Cardiac septum (tissue), 1 donor: ENCODE measurements at places on chromosomes 16 and 17. TPM values are rescaled to one million over a fixed set of nuclear protein-coding genes. Genes with fewer than 3 reads are reported as not detected.

ZNF385C gene
- 0.13 TPM for total RNA-seq

DNA sequence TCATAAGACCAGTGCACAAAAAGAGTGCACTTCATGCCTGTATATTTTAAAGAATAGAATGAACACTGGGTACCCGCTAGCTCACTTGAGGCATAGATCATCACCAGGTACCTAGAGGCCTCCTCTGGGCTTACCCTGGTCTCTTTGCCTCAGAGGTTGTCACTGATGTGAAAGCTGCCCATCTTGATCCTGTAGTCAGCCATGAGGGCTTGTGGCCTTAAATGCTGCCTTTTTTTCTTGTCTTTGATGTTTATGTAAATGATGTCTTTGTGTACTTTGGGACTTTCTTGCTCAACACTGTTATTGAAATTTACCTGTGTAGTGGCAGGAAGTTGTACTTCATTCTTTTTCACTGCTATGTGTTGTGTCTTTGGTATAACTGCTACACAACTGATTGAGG is 26.8 kb upstream of the SLC5A10 start:
- no peak for DNase-seq

GRCh38 chr17:66190738-66191592 is 968 bp downstream of the CEP112 start:
- no peak for DNase-seq

SGCA gene
- total RNA-seq: 159 TPM

HLF gene
- total RNA-seq: 9.8 TPM

DNA sequence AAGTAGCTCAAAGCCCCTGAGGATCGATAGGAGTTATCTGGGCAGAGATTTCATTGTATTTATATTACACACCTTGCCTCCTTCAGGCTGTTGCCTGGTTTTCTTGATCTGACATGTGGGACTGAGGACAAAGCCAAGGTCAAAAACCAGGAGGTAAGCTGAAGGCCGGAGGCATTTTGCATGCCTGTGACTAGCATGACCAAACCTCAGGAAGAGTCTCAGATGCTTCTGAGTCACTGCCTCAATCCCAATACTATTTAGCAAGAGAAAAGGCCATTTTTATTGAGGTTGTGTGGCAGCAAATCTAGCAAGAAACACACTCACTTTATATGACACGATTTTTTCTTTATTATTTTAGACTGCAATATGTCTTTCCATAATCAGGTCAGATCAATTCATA is 968.1 kb downstream of the CDH11 start:
- no peak for DNase-seq
